ENCODE measurements at places on chromosomes 3 and 15.
A peak's percentile ranks its signal among the peaks of the same experiment; 100 is the strongest.

GRCh38 chr15:68578980-68579935, at the start of gene CORO2B:
TSS of gene CORO2B (plus strand) at chr15:68578993. CDS start at chr15:68579263, 270 bp downstream.
- H3K4me3 ChIP-seq, result peak within 1 kb of the TSS; percentile 69
- no peaks in the 10 kb centered on the region for H3K36me3 ChIP-seq
- peaks cover 47% of the 10 kb centered on the region for H3K27me3 ChIP-seq
- peaks cover 10% of the 10 kb centered on the region for H3K4me1 ChIP-seq
- H3K27ac ChIP-seq, result no peak within 1 kb of the TSS
- no peak for DNase-seq

- H3K4me1 ChIP-seq, result no peaks in the 10 kb centered on the region
- DNase-seq, result no peak
- H3K36me3 ChIP-seq, result no peaks in the 10 kb centered on the region
- H3K27ac ChIP-seq, result no peak overlapping the region
- no peaks in the 10 kb centered on the region for H3K27me3 ChIP-seq
Observed at GRCh38 chr3:87694678-87695077, 364.1 kb downstream of the CGGBP1 start.

- DNase-seq, result no peak
- H3K36me3 ChIP-seq, result peaks cover 3% of the 10 kb centered on the region
- H3K27me3 ChIP-seq, result no peaks in the 10 kb centered on the region
- no peak overlapping the region for H3K4me3 ChIP-seq
- H3K4me1 ChIP-seq, result peaks cover 10% of the 10 kb centered on the region
Observed at GRCh38 chr3:43366481-43366880, 80.1 kb downstream of the SNRK start.

- no peak overlapping the region for H3K4me3 ChIP-seq
- H3K36me3 ChIP-seq, result no peaks in the 10 kb centered on the region
- H3K27me3 ChIP-seq, result peaks cover 8% of the 10 kb centered on the region
- DNase-seq, result no peak
- no peak overlapping the region for H3K27ac ChIP-seq
Observed at GRCh38 chr3:189103208-189103607, 68.6 kb upstream of the TPRG1 start.

- H3K36me3 ChIP-seq, result no peaks in the 10 kb centered on the region
- no peak for DNase-seq
- no peak overlapping the region for H3K27ac ChIP-seq
Observed at GRCh38 chr3:127749787-127750225, 72.5 kb downstream of the MGLL start.

DNA sequence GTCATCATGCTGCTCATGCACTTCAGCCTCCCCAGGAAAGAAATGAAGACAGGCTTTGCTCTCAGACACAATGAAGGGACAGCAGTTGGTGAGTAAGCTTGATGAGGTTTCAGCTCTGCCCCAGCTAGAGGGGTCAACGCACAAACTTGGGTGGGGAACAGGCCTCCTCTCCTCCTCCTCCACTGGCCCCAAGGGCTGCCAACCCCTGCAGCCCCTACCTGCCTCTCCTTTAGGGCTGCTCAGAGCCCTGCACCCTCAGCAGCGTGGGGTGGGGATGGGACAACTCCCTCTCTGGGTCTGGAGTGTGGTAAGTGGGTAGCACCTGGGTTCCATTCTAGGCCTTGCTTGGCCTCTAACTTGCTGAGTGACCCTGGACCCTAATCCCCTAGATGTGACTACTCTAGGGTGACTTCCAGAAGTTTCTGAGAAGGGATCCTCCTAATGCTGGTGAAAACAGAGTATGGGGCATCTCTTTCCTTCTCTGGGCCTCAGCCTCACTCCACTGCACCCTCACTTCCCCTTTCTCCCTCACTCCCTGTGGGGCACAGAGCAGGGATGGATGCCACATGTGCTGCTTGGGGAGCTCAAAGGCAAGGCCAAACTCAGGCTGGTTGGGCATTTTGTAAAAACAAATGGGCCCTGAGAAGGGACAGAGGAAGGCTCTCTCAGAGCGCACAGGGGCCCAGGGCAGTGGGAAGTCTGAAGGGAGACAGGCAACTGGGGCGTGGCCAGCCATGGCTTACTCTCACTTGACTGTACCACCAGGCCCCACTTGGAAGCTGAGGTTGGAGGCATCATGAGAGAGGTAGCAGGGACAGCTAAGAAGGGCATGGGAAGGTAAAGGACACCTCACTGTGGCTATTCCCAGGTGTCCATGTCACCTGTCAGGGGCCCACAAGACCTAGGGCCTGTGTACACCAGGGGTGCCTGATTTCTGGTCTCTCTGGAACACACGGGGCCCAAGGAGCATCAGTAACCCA, 64.0 kb downstream of the SYNM start:
- DNase-seq, result no peak
- no peak overlapping the region for H3K27ac ChIP-seq

DNA sequence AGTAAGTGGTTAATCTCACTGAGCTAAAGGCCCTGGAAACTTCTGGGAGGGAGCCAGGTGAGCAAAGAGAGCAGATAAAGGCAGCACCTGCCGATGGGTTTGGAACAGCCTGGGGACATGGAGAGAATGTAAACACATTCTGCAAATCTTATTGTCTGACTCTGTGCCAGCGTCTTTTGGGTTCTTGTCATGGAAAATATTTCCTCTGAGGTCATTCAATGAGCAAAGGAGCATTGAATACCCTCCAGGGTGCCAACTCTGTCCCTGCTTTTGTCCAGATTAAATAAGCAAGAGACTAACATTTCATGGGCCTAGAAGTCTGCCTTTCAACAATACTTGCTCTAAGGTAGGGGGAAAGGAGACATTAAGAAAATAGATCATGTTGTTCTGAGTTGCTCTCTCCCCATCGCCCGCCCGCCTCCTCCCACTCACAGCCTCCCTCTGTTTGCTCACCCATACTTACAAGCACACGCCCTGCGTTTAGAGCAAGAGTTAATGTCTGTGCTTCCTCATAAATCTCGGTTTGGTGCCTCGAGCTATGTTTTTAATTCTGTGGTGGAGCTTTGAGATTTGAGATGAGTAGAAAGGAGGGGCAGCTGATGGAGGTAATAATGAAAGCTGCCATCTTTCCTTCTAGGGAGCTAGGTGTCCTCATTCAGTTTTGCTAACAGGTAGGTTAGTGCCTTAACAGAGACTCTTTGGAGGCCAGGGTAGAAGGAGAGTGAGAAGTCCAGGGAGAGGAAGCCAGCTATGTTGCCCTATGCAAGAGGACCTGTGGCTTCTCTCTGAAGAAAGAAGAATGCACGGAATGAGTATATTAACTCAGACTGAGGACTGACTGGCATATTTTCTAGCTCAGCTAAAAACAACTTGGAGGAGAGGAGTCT, 132.9 kb downstream of the TPRG1 start:
- no peak overlapping the region for H3K4me3 ChIP-seq
- no peaks in the 10 kb centered on the region for H3K27me3 ChIP-seq
- peaks cover 11% of the 10 kb centered on the region for H3K4me1 ChIP-seq
- H3K27ac ChIP-seq, result peak overlapping the region; percentile 3
- H3K36me3 ChIP-seq, result peaks cover 4% of the 10 kb centered on the region

GRCh38 chr15:58762731-58763130, 8.4 kb upstream of the MINDY2 start:
- DNase-seq, result no peak
- no peak overlapping the region for H3K27ac ChIP-seq
- peaks cover 3% of the 10 kb centered on the region for H3K36me3 ChIP-seq
- peaks cover 2% of the 10 kb centered on the region for H3K27me3 ChIP-seq
- no peak overlapping the region for H3K4me3 ChIP-seq

DNA sequence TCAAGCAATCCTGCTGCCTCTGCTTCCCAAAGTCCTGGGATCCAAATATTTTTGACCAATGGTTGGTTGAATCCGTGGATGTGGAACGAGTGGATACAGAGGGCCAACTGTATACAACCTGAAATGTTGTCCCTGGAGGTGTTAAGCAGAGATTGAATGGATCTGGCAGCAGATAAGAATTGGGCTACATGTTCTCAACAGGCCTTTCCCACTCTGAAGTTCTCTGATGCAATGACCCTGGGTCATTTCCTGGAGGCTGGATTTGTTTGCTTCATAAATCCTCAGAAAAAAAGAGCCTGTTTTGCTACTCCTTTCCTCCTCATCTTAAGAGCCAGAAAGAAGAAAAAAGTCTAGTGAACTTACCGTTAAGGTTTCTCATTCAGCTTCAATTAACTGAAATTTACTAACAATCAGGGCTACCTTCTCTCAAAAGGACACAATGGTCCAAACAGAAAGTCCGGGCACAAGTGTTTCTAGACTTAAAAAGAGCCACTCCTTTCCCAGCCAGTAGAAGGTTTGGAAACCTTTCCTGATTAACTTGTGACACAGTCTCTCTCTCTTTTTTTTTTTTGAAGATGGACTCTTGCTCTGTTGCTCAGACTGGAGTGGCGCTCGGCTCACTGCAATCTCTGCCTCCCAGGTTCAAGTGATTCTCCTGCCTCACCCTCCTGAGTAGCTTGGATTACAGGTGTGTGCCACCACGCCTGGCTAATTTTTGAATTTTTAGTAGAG, 6.5 kb downstream of the ARHGEF3 start:
- H3K27me3 ChIP-seq, result no peaks in the 10 kb centered on the region
- H3K36me3 ChIP-seq, result peaks cover 73% of the 10 kb centered on the region
- peak overlapping the region; percentile 77 for H3K27ac ChIP-seq

DNA sequence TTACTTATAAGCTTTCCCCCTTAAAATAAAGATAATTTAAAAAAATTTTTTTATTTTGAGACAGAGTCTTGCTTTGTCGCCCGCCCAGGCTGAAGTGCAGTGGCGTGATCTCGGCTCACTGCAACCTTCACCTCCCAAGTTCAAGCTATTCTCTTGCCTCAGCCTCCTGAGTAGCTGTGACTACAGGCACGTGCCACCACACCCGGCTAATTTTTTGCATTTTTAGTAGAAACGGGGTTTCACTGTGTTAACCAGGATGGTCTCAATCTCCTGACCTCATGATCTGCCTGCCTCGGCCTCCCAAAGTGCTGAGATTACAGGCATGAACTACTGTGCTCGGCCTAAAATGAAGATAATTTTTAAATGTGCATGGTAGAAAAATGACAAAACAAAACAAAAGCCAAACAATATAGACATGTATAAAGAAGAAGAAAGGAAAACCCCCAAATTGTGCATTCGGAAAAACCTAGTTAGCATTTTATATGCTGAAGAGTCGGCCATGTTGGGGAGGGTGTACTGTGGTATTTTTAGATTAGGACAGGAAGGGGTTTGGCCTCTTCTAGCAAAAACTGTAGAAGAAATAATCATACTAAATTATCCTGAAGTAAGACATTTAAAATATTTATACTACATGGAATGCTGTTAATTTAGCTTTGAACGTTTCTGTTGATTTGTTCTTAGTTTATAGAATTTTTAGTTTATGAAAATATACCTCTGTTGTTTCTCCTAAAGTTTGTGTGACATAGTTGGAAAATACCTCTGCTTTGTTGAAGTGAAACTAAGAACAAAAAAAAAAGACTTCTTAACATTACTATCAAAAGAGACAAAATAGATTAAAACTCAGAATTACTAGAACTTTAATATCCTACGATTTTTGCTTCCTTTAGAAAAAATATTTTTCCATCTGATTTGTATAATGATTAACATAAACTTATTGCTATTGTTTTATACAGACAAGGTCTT, 7.4 kb downstream of the APPL1 start:
- DNase-seq, result no peak
- H3K4me3 ChIP-seq, result no peak overlapping the region
- no peaks in the 10 kb centered on the region for H3K27me3 ChIP-seq
- peaks cover 10% of the 10 kb centered on the region for H3K4me1 ChIP-seq
- H3K27ac ChIP-seq, result no peak overlapping the region
- peaks cover 24% of the 10 kb centered on the region for H3K36me3 ChIP-seq

DNA sequence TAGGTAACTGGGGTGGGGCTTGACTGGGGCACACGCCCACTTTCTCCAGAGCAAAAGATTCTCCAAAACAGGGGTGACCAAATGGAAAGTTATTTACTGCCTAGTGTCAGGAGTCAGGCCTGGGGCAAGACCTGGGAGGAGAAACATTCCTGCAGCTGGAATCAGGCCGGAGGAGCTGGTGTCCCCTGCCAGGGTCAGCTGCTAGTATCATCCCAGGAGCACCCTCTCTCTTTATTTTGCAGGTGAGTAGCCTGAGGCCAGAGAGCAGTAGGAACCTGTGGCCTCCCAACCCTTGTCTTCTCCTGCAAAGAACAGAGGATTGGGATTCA, 32.9 kb downstream of the DNAJB8 start:
- H3K27me3 ChIP-seq, result peaks cover 46% of the 10 kb centered on the region
- no peak overlapping the region for H3K4me3 ChIP-seq
- no peaks in the 10 kb centered on the region for H3K36me3 ChIP-seq
- peaks cover 6% of the 10 kb centered on the region for H3K4me1 ChIP-seq
- DNase-seq, result no peak

DNA sequence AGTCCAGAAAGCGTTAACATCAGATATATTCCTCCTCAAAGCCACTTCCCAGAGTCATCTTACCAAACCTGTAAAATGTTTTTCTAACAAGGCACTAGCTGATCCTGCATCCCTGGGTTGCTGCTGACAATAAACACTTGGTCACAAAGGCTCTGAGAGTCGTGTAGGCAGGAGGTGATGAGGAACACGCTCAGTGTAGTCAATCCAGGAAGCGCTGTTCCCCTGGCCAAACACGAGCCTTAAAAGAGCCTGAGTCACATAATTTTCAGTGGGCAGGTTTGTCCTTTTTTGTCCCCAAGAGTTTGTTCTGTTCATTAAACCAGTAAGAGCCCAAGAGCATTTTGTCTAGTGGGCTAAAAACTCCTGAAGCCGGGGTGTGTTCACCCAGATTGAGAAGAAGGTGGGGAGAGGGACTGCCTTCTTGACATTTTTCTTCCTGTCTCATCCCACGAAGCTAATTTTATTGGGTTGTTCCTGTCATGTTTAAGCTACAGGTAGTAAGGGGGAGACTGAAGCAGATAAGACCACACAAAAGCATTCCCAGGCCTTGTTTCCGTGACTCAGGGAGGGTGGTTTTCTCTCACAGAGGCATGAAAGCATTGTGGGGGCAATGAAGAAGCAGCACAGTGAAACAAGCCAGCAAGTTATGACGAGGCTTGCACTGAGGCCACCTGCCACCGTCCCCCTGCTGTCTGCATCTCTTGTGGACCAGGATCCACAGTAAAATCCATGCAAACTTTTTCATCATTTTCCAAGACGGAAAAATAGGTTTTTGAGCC, 73.7 kb downstream of the FOXB1 start:
- H3K4me1 ChIP-seq, result peaks cover 41% of the 10 kb centered on the region
- peaks cover 4% of the 10 kb centered on the region for H3K27me3 ChIP-seq
- H3K4me3 ChIP-seq, result no peak overlapping the region

- no peak for DNase-seq
- H3K4me1 ChIP-seq, result peaks cover 2% of the 10 kb centered on the region
- no peaks in the 10 kb centered on the region for H3K27me3 ChIP-seq
- no peak overlapping the region for H3K4me3 ChIP-seq
- no peak overlapping the region for H3K27ac ChIP-seq
Observed at GRCh38 chr15:92984161-92984560, 84.0 kb downstream of the CHD2 start.

GRCh38 chr3:13539292-13539638, 9.7 kb upstream of the FBLN2 start:
- peaks cover 41% of the 10 kb centered on the region for H3K27me3 ChIP-seq
- no peak overlapping the region for H3K27ac ChIP-seq
- peaks cover 8% of the 10 kb centered on the region for H3K36me3 ChIP-seq
- peaks cover 22% of the 10 kb centered on the region for H3K4me1 ChIP-seq
- no peak for DNase-seq

Data from activated CD8-positive, alpha-beta T cell treated with anti-CD3 and anti-CD28 coated beads, Interleukin-2, amount 10 ng/mL, durations not matched to agents 7 days and 5 days (primary cell).